ENCODE measurements at places on chromosomes 16 and 17. TPM values are rescaled to one million over a fixed set of nuclear protein-coding genes. Genes with fewer than 3 reads are reported as not detected.

The KRT15 gene
- total RNA-seq: not detected

The NME2 gene
- total RNA-seq: 388 TPM

The ZNF750 gene
- total RNA-seq: not detected

- H3K27me3 ChIP-seq: peaks cover 52% of the 10 kb centered on the region
- no peak overlapping the region for H3K27ac ChIP-seq
- H3K4me1 ChIP-seq: peaks cover 3% of the 10 kb centered on the region
- H3K4me3 ChIP-seq: no peak overlapping the region
Measured at GRCh38 chr17:48426019-48426665, 3.9 kb downstream of the SKAP1 start.

GRCh38 chr17:82230609-82231311 lies 1.9 kb downstream of the SLC16A3 start:
- H3K4me3 ChIP-seq: peak overlapping the region; percentile 56
- H3K27ac ChIP-seq: no peak overlapping the region
- DNase-seq: peak; percentile 88
- H3K36me3 ChIP-seq: no peaks in the 10 kb centered on the region
- peaks cover 27% of the 10 kb centered on the region for H3K4me1 ChIP-seq

Data from neural progenitor cell (in vitro differentiated cells).